ENCODE measurements at places on chromosomes 7 and 10. TPM values are rescaled to one million over a fixed set of nuclear protein-coding genes. Genes with fewer than 3 reads are reported as not detected.

- DNase-seq = no peak
Measured at GRCh38 chr10:11167233-11167966, 149.7 kb downstream of the CELF2 start.

GRCh38 chr7:143410521-143411004, 1.9 kb upstream of the EPHA1 start:
- no peak for DNase-seq

DNA sequence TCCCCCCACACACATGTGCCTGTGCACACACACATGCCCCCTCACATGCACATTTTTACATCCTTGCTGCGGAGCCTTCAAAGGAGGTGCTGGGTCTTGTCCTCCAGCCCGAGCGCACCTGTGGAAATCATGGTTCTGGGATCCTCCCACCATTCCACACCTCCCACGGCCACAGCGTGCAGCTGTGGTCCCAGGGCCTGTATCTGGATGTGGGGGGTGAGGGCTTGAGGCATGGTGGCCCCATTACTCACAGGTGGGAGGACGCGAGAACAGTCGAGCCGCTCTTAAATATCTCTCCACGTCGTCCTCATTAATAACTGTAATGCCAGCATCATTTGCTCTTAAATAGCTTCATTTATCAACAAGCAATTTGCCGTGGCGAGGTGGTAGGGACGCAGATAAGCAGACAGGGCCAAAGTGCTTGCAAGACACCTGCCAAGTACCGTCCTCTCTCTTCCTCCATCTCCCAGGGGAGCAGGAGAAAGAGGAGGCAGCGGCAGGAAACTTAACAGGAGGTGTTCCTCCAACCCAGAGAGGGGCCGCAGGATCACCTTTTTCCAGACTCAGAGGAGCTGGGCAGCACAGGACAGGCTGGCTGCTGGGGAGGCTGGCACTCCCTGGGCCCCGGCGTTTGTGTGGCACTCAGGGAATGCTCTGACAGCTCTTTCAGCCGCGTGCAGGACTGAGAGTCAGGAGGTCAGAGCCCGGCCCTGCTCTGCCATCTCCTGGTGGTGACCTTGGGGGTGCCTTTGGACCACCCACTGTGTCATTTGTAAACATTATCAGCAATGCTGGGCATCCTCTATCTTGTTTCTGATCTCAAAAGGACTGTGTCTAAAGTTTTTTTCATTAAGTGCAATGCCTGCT, 87.4 kb downstream of the CDH23 start:
- no peak for DNase-seq

- DNase-seq = no peak
Measured at GRCh38 chr7:96183163-96183670, 138.7 kb downstream of the SLC25A13 start.

Gene SPDYE2B
- not detected for total RNA-seq

Gene TNKS2
- total RNA-seq = 52.8 TPM

Gene SAP25
- total RNA-seq = 4.7 TPM

Gene ADRB1
- 16.7 TPM for total RNA-seq
